ENCODE measurements at places on chromosomes 16 and 17.

DNA sequence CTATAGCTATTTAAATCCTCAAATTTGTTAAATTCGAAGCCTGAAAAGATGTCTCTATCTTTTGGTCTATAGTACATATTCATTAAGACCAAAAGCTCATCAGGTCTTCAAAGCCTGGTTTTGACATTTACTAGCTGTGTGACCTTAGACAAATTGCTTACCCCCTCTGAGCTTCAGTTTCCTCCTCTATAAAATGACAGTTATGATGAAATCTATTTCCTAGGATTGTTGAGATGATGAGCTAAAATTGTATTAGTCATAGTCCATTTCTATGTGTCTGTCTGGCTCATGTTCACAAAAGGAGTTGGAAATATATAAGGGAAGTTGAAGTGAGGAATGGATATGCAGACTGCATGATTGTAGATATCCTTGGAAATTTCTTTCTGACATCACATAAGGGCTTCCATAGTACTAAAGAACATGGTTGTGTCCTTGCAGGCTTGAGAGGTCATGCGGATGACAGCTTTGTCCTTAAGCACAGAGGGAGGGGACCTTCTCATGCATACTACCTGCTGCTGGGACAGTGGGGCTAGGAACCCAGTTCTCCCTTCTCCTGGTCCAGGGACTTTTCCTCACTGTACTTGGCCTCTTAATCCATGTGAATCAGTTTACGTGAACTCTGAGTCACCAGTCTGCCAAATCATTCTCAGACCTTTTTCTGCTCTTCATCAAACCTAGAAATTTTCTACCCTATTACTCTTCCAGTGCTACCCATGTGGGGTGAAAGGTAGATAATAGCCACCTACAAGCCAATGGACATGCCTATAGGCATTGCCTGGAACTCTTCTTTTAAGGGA is 487.5 kb upstream of the SALL1 start:
- peak; percentile 50 for DNase-seq

DNA sequence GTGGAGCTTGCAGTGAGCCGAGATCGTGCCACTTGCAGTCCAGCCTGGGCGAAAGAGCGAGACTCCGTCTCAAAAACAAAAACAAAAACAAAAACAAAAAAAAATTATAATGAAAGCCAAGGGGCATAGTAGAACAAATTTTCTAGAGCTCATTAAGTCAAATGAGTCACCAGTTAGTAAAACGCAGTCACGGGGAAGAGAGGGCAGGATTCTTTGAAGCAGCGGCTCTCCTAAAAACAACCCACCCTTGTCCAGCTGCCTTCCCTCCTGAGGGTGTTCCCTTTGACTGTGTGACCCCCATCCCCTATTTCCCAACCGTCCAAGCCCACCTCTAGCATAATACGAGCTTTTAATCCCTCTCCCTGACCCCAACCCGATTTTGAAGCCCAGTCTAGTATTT is 44.1 kb upstream of the STH start:
- DNase-seq, result no peak

DNA sequence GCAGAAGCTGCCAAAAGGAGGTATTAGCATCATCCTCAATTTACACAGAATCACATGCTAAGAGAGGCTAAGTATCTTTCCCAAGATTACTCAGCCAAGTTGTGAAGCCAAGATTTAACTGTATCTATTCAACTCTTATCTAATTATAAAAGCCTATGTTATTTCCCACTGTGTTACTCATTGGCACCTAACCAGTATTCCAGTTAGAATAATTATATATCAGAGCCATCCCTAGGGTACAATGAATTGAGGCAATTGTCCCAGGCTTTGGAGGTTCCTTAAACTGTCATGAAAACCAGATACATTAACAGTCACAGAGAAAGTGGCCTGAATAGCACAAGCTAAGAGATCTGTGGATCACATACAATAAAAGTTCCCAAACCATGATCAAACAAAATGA is 10.9 kb upstream of the AMFR start:
- no peak for DNase-seq

DNA sequence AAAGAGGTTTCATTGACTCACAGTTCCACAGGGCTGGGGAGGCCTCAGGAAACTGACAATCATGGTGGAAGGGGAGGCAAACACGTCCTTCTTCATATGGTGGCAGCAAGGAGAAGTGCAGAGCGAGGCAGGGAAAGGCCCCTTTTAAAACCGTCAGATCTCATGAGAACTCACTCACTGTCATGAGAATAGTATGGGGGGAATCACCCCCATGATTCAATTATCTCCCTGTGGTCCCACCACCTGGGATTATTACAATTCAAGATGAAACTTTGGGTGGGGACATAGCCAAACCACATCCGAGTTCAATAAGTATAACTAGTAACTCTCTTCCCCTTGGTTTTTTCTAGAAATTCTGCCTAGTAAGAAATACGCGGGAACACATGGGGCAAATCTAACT is 94.9 kb downstream of the AXIN2 start:
- DNase-seq, result no peak

DNA sequence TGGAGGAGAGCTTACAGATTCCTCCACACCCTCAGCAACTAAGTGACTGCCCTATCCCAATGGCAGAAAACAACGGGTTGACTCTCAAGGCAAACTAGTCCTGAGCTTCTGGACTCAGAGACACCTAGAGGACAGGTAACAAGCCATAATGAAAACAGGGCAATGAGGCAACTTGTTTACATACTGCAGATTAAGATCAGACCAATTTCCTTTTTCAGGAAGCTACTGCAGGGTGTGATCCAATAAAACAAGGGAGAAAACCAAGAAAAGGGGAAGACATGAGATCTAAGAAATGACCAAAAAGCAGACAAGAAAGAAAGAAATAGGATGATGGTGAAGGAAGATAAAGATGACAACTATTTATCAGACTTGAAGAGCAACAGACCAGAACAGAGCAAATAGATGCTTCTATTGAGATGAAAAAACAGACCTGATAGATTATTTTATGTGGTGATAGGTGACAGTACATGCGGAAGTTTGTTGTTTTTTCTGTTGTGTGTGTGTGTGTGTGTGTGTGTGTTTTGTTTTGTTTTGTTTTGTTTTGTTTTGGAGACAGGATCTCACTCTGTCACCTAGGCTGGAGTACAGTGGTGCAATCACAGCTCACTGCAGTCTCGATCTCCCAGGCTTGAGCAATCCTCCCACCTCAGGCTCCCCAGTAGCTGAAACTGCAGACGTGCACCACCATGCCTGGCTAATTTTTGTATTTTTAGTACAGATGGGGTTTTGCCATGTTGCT is 120.7 kb downstream of the GAS7 start:
- DNase-seq, result no peak

- DNase-seq, result peak; percentile 51
Measured at GRCh38 chr17:74239172-74239571, 25.8 kb downstream of the TTYH2 start.

GRCh38 chr17:76822184-76822778 is 45.9 kb upstream of the MGAT5B start:
- no peak for DNase-seq

DNA sequence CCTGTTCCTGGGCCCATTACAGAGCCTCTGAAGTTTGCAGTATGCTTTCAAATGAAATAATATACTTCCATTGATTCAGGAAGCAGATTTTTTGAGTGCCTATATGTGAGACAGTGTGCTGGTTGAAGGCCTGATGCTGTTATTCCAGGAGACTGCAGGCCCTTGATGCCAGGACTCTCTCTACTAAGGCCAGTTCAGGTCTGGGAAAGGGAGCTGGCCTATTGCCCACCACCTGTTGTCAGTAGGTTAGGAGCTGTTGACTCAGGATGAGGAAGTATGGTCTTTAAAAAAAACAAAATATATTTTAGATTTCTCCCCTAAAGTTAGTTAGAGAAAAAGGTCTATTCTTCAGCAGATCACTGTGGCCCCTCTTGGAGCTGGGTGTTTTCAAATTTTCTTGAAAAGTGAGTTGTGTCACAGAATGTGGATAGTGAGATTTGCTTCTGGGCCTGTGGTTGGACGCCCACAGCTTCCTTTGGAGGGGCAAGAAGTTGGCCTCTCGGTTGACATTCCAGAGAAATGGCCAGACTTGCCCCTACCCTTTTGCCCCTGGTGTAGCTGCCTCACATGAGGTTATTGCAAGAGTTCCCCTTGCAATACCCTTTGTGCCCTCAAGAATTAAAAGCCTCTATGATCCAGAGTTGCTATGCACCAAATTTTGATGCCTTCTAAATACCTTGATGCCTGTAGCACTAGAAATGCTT is 7.9 kb downstream of the ESRP2 start:
- DNase-seq, result no peak

- DNase-seq, result no peak
Measured at GRCh38 chr17:46191322-46192188, 1.7 kb downstream of the KANSL1 start.

DNA sequence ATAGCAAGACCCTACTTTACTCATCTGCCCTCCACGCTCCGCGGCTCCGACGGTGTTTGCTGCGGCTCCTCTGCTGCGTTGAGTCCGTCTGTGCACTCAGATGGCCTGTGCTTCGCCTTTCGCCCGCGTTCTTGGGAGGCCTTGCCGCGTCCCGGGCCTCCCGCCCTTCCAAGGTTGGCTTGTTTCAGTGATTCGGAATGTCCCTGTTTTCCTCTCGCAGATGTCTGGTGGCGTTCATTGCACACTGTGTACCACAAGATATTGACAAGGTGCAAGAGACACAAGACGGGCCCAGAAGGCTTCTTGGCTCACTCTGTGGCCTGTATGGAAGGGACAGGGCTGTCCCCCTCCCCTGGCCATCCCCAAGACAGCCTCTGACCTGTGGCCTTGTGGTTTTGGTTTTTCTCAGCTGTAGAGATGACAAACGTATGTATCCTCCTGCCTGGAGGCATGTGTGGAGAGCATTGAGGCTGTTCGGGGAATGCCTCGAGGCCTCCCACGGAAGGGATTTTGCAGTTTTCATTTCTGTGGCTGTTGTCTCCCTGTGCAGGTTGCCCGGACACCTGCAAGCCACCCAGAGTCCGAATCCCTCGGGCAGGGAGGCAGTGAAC is 15.4 kb downstream of the MGRN1 start:
- DNase-seq, result no peak

- DNase-seq, result no peak
Measured at GRCh38 chr17:68783861-68784260, 171.3 kb downstream of the ABCA8 start.

GRCh38 chr16:50282010-50282538 is 15.7 kb downstream of the ADCY7 start:
- peak; percentile 20 for DNase-seq

GRCh38 chr17:42253578-42253977 is 22.6 kb downstream of the STAT5B start:
- no peak for DNase-seq

DNA sequence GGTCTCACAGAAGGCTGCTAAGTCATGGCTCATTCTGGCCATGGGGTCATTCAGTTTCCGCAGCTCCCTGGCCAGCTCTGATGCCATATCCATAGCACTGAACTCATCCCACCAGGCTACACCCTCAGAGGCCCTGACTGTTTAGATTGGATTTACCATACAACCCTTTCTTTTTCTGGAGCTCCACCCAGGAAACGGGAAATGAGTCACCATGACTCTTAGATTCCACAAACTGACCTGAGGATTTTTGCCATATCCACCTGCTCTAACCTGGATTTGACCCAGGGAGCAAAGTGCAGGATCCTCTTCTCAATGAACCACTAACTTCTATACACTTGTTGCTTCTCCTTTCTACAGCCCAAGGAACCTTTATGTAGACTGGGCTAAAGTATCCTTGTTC is 20.3 kb upstream of the CALB2 start:
- DNase-seq, result no peak

DNA sequence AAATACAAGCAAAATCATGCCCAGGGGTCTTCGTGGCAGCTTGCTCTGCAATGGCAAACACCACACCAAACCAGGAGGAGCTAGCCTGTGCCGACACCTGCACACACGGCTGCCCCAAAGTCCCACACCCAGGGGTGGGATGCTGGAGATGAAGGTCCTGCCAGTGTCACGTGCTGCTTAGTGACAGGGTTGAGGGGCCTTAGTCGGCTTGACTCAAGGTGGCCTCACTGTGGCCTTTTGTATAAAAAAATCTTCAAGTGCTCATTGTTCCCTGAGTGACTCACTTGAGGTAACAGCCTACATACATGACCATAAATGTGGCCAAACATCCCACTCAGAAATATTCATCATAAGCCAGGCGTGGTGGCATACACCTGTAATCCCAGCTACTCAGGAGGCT is 7.3 kb downstream of the TRIM65 start:
- DNase-seq, result no peak

DNA sequence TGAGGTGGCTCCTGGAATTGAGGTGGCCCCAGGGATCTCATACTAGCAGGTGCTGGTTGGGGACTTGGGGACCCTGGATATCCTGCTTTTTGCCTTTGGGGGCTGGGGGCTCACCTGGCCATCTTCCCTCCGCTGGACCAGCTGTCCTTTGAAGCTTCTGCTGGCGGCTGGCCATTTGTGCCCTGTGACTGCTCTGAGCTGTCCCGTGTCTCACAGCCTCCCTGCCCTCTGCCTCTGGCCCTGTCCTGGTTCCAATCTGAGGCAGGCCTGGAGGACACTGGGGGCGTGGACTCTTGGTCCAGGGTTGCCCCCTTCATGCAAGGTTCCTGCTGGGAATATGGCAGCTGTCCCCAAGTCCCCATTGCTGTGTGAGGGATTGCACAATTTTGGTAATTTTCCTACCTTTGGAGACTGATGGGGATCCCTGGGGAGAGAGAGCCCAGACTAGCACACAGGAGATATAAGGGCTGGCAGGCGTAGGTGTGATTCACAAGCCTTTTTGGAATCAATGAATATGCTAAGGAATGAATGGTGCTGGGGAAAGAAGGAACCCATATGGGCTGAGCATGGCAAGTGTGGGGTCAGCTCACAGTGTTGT is 19.2 kb downstream of the ADCY7 start:
- no peak for DNase-seq

GRCh38 chr17:39045948-39046679 is 78.9 kb upstream of the FBXO47 start:
- DNase-seq, result no peak

- no peak for DNase-seq
Measured at GRCh38 chr16:24491731-24492130, 47.6 kb upstream of the RBBP6 start.

DNA sequence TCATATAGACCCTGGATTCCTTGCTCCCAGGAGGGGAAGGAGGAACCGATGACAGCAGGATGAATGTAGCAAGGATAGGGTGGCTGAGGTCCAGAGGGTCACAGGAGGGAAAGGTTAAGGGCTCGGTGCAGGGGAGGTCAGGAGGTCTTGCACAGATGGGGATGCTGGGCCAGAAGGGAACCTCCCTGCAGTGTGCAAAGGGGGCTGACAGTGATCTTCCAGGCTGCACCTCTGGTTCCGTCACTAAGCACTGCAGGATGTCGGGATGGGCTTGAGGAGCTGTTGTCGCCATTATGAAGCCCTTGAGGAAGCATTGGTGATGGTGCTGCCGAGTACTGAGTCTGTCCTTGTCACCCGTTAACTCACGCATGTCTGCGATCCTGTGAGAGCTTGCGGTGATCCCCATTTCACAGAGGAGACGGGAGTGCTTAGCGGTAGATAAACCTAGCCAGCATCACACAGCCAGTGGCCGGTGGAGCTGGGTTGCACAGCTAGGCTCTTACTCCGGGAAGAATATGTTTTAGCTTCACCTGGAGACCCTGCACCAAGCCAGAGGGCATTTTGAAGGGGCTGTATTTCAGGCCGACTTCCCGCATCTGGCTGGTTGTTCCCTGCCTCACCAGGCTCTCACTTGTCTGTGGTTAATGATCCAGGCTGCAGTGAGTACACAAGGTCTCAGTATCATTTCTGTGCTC is 120.4 kb downstream of the SNX29 start:
- DNase-seq, result no peak

Data from fibroblast of skin of abdomen (primary cell).